Fibroblast of skin of abdomen (primary cell): ENCODE measurements at places on chromosomes 2 and 18.

DNA sequence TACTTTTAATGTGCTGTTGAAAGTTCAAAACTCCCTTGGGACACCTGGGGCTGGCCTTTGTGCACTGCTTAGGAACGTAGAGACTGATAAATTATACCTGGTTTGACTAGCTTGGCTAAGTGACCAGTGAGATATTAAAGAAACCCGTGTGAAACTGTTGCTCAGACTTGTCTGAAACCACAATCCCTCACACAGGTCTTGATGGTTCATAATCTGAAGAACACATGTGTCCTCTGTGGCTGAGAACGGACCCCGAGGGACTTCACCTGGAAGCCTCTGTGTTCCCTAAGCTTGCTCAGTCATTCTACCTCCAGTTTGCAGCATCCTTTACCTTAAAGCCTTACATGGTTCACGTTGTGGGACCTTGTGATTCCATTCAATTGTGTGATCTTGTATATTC is 218.8 kb downstream of the CBLN2 start:
- DNase-seq, result no peak

DNA sequence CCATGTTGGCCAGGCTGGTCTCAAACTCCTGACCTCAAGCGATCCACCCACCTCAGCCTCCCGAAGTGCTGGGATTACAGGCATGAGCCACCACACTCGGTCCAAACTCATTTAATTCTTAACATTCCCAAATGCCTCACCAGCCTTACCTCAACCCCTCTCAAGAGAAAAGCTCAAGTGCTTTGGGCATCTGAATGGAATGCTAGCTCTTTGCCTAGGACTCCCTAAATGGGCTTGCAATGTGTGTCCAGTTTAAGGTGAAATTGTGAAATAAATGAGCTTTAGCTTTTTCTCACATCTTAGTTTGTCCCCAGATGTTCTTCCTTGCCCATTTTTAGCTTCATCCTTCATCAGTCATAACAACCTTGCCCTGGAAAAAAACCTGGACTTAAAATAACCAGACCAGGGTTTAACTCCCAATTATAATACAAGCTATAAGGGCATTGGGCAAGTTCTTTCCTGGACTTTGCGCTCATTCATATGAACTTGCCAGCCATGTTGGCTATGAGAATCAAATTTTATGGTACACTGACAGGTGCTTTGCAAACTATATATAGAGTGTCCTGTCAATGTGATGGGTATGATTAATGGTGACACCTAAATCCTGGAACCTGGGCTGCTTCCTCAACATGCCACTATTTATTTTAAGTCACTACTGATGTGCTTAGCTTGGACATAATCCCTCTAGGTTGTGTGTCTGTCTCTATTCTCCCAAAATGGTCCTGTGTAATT is 95.1 kb upstream of the SERPINE2 start:
- DNase-seq, result peak; percentile 37

DNA sequence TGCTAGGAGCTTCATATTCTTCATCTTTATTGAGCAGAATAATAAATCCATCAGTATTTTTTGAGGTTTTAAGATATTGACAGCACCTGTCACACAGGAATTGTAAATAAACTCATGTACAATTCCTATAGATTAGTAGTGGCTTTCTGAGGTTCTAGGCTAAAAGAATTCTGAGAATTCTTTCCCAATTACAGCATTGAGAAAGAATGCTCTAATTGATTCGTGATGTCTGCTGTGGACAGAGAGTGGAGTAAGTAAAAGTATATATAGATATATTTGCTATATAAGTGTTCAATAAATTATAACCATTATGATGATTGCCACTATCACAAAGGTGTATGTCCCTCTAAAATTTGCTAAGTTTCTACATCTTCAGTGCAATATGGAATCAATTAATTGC is 186.5 kb upstream of the NRP2 start:
- DNase-seq, result peak; percentile 72

DNA sequence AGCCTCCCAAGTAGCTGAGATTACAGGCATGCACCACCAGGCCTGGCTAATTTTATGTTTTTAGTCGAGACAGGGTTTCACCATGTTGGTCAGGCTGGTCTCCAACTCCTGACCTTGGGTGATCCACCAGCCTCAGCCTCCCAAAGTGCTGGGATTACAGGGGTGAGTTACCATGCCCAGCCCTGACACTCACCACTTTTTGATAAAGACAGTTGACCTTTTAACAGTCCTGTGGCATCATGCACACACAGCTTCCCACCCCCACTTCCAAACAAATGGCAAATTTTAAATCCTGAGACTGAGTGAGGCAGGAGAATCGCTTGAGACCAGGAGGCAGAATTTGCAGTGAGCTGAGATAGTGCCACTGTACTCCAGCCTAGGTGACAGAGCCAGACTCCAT is 6.2 kb upstream of the DNAJB2 start:
- no peak for DNase-seq

DNA sequence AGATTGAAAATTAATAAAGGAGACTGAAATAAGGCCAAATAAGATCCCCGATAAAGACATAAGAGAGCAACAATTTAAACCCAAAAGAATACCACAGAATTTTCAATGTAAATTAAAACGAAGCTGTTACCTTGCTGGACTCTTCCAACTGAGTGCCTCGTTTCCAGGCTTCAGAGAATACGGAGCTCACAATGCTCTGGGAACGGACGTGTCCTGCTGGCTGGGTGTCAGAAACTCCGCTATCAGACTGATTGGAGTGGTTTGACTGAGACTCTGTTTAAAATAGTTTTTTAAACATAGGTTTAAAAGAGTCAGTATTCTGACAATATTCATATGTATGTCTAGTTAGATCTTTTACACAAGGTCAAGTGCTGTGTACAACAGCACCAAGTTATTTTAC is 90.4 kb downstream of the RAPH1 start:
- DNase-seq, result no peak

DNA sequence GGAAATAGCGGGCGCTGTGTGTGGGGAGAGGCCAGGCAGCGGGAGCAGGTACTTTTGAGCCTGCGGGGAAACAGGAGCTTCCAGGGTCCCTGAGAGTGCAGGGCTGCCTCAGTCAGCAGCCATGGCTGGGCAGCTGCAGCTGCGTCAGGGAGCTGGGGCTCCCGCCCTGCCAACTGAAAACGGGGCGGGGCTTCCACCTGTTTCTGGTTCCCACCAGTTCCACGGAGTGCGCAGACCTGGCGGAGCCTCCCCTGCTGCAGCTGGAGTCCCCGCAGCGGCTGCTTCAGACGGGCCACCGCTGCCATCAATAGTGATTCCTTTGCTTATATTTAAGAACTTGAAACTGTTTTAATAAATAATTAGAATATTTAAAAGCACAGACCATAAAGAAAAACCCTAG is 30.6 kb upstream of the RPRM start:
- DNase-seq, result no peak

DNA sequence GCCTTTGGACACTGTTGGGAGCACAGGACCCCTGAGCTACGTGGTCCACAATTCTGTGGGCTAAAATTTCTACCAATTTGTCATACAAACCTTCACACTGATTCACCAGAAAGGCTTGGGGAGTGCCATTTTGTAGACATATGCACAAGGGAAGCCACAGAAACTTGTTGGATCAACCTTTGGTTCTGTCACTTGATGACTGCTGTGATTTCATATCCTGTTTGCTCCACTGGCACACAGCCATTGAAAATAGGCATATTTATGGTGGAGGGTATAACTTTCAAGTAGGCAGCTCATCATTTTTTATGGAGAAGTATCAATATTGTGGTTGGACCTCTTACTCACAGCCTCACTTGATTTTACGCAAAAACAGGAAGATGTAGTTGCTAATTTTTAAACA is 10.5 kb downstream of the NAPG start:
- peak; percentile 23 for DNase-seq

DNA sequence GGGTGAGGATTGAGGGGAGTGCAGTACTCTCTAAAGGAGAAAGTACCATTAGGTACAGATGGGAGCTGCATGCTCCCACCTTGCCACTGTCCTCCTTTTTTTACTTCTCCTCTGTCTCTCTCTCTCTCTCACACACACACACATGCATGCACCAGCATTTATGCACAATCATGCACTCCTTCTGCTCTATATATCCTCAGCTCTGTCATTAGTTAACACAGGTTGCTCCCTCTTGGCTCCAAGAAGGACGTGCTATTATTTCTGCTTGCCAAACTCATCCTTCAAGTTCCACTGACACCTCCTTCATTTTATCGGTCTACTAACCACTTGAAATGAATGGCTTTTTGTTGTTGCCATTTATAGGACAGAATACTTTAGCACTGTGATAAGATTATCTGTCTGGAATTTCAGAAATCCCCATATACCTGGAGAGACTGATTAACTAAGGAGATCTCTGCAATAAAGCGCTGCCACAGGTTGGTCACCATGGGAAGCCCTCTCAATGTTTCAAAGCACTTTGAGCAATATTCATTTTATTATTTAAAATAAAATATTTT is 178.5 kb upstream of the TRIB2 start:
- no peak for DNase-seq

- DNase-seq, result no peak
Observed at GRCh38 chr2:165198181-165198580, 5.7 kb downstream of the SCN3A start.

DNA sequence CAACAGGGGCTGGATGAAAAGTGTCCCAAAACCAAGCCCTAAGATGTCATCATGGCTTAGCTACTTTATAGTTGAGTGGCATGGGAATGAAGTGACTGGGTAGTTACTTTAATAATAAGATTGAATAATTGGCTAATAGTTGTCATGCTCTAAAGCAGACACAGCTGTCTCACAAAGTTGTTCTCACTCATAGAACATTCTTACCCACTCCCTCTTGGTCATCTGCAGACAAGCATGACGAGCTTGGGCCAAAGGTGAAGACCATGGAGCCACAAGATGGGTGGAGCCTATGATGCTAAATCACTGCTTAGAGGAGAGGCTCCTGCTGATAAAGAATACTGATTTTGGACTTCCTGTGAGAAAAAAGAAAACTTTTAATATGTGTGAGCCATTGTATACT is 62.4 kb upstream of the MMADHC start:
- DNase-seq, result no peak

DNA sequence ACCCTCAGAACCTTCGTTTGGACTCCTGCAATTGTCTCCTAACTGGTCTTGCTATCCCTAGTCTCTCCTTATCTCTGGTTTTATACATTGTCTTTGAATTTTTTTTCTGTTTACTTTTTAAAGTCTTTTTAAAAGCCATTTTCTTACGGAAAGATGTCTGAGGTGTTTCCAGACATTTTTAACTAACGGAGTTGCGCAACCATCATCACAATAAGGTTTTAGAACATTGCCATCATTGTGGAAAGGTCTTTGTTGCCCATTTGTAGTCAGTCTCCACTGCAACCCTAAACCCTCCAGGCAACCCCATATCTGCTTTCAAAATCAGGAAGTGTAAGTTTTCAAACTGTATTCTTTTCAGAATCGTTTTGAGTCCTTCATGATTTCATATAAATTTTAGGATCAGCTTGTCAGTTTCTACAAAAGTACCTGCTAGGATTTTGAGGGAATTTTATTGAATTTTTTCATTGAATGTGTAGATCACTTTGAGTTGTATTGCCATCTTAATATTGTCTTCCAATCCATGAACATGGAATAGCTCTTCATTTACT is 46.3 kb downstream of the ANKRD12 start:
- DNase-seq, result no peak

DNA sequence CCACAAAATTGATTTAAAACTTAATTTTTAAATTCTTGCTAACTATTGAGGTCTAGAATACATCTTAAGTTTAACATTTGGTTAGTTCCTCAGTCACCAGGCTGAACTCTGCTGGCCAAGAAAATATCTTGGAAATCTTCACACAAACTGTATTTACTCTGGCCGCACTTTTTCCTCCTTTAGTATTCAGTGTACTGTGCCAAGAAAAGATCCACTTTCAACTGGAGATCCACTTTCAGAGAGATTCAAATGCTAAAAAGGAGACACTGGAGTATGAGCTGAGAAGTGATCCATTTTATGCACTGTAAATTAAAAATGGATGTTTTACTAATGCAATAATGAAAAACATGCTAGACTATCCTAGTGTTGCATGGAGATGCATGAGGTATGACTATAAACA is 98.1 kb downstream of the ANTXR1 start:
- DNase-seq, result no peak

GRCh38 chr2:176112375-176113302 is 3.9 kb upstream of the HOXD10 start:
- DNase-seq, result no peak
